ENCODE measurements at places on chromosomes 5 and 9.

DNA sequence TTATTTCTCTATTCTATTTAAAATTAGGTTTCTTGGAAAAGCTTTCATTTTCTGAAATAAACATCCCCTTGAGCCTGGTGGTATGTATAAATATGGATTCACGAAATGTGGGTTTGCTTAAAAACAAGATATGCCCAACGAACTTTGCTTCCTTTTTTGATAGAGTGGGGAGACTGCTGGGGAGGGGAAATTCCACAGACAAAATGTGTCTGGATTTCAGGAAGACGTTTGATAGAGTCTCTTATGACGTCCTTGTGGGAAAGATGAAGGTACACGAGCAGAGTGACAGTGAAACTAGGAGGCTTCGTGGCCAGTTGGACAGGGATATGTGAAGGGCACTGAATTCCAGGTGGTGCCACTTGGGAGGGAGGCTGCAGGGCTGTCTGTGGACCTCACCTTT lies 84.5 kb upstream of the RPS23 start:
- DNase-seq, result no peak

- no peak for DNase-seq
Observed at GRCh38 chr5:165119175-165119574, 1613.8 kb downstream of the MAT2B start.

DNA sequence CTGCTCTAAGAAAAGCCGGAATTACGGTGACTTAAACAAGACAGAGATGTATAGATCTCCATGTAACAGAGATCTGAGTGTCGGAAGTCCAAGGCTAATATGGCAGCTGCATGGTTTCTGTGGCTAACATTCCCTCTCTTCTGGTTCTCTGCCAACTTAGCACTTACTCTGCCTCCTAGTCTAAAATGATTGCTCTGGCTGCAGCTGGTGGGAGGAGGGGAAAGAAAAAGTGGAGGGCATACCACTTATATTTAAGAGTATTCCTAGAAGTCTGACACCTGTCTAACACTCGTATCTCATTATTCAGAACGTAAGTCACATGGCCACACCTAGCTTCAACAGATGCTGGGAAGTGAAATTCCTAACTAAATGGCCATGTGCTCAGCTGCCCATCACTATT lies 551.5 kb upstream of the TLE4 start:
- no peak for DNase-seq

GRCh38 chr9:2407450-2407849 lies 214.1 kb upstream of the VLDLR start:
- DNase-seq, result no peak

- no peak for DNase-seq
Observed at GRCh38 chr5:77635067-77635916, 3.2 kb downstream of the OTP start.

DNA sequence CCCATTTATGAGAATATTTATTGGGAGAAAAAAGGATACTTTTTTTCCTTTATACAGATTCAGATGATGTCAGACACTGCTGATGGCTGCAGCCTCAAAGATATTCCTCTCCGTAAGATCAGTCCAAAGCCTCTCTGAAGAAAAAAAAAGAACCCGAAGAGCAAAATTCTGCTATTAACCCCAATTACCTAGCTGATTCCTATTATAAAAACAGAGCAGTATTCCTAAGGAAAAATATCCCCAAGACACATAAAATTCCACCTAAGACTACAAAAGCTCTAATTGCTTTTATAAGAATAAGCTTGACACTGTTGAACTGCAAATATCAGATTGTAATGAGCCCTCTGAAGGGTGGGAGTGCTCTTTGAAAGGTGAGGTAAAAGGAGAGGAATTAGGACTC lies 138.7 kb downstream of the CDH6 start:
- no peak for DNase-seq

GRCh38 chr9:123116036-123116435 lies 82.6 kb downstream of the GPR21 start:
- no peak for DNase-seq

- no peak for DNase-seq
Observed at GRCh38 chr9:123663529-123663928, 266.4 kb downstream of the DENND1A start.

- no peak for DNase-seq
Observed at GRCh38 chr9:127390563-127390962, 6.4 kb upstream of the SLC2A8 start.

GRCh38 chr5:111454198-111454622 lies 58.1 kb downstream of the STARD4 start:
- DNase-seq, result no peak

DNA sequence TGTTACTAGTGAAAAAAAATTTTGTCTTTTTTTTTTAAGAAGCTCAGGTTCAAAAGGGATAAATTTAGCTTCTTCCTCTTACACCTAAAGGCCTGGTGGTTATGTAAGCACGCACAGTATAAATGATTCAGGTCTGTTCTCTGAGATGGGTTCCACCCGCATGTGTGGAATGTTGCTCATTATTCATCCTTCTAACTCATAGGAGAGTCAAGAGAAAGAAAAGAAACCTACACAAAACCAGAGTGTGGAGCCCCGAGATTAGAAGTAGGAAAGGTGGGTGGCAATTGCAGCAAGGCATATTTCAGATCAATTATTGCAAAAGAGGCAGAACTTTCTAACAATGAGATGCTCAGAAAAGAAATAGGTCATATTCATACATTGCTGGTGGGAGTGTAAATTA lies 13.5 kb downstream of the PLAC8L1 start:
- DNase-seq, result no peak

DNA sequence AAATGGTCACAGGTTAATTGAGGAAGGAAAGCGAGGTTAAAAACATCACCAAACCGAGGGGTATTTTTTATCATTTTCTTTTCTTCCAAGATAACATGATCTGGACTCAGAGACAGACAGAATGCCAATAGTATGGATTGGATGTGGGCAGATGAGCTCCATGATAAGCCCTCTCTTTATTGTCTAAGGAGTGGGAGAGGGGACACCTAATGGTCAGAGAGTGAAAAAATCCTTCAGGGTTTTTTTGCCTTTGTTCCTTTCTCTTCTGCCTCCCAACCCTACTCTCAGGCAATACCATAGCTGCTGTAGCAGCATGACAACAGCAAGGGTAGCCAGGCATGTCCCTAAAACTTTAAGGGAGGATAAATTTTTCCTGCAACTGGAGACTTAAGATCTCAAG lies 94.7 kb downstream of the DIRAS2 start:
- no peak for DNase-seq

DNA sequence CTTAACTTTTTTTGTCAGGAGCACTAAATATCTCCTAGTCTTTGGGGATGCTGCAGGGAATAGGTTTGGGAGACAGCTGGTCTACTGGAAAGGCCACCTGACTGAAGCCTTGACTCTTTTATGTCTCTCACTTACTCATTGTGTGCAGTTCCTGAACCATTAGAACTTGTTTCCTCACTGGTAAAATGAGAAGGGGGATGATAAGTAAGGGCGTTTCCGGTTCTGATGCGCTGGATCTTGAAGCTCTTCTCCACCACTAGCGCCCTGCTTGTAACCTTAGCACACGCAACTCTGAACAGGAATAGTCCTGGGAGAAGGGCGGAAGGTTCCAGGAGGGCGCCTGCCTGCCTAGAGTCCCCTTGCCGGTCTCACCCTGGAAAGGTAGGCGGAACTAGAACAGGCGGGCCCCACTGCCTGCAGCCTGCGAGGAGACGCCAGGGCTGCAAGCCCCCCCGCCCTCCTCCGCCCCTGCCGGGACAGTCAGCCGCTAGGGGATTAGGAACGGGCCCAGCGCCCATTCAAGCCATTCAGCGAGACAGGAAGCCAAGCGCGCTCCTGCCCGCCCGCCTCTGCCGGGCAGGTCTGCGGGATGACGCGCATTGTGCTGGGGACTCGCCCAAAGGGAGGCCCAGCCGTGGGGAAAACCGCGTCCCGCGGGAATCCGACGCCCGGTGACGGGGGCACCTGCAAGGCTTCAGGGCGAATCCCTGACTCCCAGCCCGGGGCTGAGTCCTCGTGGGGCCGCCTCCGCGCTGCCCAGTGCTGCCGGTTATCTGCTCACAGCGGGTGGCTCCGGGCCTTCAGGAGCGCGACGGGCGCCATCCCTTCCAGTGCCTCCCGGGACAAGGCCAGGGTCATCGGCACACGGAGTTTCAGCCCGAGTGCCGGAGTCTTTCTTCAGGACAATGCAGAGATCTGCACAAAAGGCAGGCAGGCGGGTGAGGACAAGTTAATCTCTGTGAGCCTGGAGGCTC lies 44.0 kb upstream of the XPA start:
- DNase-seq, result no peak

DNA sequence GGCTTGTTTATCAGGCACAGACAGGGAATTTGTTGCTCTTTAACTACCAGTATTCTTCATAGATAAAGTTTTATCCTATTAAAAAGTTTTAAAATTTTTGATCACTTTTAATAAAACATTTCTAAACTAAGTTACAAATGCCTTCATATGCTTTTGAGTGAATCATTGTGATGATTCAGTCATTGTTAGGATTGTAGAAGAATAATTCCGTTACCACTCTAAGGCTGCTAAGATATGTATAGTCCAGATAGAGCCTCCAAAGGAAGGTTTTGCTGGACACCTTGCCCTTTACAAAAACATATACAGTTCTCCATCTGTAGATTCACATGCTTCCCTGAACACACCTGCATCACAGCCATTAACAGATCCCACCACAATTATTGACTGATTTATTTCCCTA lies 233.7 kb downstream of the SPOCK1 start:
- DNase-seq, result no peak

GRCh38 chr9:34589636-34590380 lies at the start of gene CNTFR:
TSS of gene CNTFR (minus strand) at chr9:34589724. CDS start at chr9:34568981, 20,743 bp downstream.
- DNase-seq, result no peak

DNA sequence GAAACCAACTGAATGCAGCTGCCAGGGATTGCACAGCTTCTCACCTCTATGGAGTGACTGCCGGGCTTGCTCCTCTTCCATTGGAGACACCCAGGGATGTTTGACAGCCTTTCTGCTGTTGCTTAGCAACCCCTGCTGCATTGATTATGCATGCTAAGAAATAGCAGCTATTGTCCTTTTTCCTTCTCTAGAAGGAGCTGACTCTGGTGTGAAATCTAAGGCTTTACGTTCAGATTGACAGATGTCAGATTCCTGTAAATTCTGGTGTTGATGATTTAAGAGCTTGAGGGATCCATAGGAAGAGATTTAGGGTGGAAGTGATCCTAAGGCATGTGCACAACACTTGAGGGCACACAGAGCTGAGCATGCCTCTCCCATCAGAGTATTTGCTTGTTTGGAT lies 267.7 kb downstream of the NTRK2 start:
- DNase-seq, result no peak

GRCh38 chr5:148697180-148697808 lies 43.0 kb upstream of the HTR4 start:
- no peak for DNase-seq

DNA sequence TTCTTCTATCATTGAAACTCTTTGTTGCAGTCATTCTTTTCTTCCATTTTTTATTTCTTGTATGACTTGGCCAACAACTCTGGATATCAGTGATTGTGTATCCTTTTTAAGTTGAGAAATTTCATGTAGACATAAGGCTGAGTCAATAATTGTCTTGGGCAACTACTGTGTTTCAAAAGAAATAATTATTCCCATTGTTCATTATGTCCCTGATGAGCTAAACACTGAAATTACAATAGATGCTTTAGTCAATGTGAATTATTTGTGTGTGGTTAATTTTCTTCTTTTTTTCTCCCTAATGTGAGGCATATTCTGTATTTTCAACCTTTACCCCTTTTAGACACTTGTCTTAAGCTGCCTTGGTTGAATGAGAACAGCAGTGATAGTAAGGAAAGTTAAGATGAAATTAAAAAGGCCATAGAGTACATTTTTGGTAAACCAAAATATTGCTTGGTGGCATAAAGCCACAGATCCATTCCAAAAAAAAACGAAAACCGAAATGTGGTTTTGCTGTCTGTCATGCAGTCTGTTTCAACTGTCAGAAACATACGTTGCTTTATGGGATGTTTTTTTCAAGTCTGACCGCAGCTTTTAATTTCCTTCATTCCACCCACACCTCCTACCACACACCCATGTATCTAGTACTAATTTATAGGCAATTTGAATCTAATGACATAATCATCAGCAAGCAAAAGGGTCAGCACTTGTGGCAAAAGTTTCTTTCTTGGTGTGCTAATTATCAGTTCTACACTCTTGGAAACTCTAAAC lies 21.1 kb downstream of the TLE4 start:
- DNase-seq, result no peak

- no peak for DNase-seq
Observed at GRCh38 chr5:64811050-64811640, 42.4 kb downstream of the CWC27 start.

DNA sequence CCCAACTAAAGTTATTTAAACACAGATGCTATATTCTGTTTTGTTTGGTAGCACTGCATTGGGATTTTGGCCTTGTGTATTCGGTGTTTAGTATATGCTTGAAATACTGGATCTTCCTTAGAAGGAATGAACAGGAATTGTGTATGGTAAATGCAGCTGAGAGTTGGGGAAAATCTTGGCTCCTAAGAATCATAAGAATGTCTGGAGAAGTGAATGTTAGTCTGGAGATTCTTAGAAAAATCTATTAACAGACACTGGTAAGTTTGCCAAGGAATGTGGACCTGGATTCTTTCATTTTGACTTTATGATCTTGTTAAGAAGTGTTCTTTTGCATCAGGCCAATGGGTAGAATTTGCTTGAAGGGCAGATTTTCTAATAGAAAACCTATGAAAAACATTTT lies 38.9 kb downstream of the SNX30 start:
- no peak for DNase-seq

DNA sequence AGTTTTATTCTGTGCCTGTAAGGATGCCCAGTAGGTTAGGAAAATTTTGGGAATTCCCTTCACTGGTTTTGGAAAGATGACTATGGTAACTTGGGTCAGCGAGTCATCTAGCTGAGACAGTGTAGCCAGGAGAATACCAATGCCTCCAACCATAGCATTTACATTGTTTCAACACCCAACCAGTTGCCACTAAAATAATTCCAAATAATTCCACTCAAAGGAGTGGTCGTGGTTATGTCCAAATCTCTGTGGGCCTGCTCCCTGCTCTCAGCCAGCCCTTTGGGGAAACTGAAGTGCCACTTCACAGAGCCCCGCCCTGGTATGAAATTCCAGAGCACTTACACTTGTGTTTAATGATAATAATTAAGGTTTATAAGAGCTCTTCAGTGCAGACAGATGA lies 310.5 kb downstream of the PLK2 start:
- DNase-seq, result no peak

GRCh38 chr5:138716456-138716924 lies 36.7 kb upstream of the CTNNA1 start:
- DNase-seq, result no peak

- no peak for DNase-seq
Observed at GRCh38 chr9:21097817-21098216, 20.1 kb upstream of the IFNB1 start.

GRCh38 chr9:37947977-37948376 lies 44.0 kb upstream of the SLC25A51 start:
- no peak for DNase-seq

- no peak for DNase-seq
Observed at GRCh38 chr5:168073311-168073710, 218.1 kb upstream of the WWC1 start.

DNA sequence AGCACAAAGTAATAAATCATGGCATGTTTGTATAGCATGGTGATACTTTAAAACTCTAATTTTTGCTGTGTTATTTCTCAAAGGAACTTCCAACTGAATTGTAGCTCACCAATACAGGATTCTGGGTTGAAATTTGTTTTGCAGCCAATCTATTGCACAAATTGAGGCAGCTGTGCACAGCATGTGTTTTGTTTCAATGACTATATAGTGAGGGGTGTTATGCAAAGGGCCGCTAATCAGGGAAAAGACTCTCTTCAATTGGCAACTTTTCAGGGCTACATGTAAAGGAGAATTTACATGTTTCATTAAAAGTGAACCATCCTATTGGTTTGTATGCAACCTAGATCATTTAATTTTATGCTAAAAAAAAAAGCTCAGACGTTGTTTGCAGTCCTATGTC lies 44.6 kb downstream of the PLPPR1 start:
- DNase-seq, result no peak
